ENCODE measurements at places on chromosomes 2 and 18.

GRCh38 chr2:46751897-46752296 lies 163.7 kb downstream of the MCFD2 start:
- no peak for DNase-seq

GRCh38 chr18:54357660-54358494 lies at the start of the genes C18orf54 and STARD6:
Gene C18orf54, plus strand, starts transcription at chr18:54357906. Its CDS starts 2,667 bp downstream, at chr18:54360573.
Gene STARD6, minus strand, starts transcription at chr18:54357858. Its CDS starts 3,285 bp downstream, at chr18:54354573.
- peak; percentile 78 for DNase-seq

- DNase-seq: no peak
Observed at GRCh38 chr2:159145745-159146354, 140.7 kb downstream of the WDSUB1 start.

DNA sequence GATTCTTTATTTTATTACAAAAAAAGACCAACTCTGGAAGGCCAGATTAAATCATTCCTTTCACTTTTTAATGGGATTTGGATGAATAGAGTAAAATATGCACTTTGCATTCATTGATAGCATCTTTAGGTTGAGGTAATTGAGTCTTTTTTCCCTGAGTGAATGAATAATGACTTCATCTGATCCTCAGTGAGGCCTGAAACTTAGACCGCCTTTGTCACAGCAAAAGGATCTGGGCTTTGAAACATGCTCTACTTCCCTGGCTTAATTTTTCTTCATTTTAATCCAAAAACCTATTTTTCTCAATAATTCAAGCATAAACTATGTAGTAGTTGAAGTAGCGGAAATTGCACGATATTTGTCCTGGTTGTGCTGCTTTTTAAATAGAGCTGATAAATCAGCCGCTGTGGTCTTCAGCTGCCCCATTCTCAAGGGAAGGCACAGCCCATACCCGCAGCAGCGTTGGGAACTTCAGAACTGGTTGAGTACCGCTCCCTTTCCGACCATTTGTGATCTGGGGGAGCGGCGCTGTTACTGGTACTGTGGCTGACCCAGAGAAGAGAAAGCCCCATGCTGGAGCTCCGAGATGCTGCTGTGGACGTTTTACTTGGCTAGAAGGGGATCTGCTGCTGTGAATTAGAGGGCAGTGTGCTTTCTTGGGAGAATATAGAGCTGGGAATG lies 145.3 kb upstream of the NFATC1 start:
- no peak for DNase-seq

GRCh38 chr2:236884569-236885175 lies 201.0 kb upstream of the COPS8 start:
- no peak for DNase-seq

GRCh38 chr2:128380061-128380889 lies 61.6 kb upstream of the HS6ST1 start:
- no peak for DNase-seq

- no peak for DNase-seq
Observed at GRCh38 chr2:50215736-50216135, 816.2 kb downstream of the NRXN1 start.
